GM12878 (cell line): ENCODE measurements at places on chromosomes 3 and 15.

GRCh38 chr3:129476586-129476985, 36.6 kb downstream of the IFT122 start:
- DNase-seq, result no peak

DNA sequence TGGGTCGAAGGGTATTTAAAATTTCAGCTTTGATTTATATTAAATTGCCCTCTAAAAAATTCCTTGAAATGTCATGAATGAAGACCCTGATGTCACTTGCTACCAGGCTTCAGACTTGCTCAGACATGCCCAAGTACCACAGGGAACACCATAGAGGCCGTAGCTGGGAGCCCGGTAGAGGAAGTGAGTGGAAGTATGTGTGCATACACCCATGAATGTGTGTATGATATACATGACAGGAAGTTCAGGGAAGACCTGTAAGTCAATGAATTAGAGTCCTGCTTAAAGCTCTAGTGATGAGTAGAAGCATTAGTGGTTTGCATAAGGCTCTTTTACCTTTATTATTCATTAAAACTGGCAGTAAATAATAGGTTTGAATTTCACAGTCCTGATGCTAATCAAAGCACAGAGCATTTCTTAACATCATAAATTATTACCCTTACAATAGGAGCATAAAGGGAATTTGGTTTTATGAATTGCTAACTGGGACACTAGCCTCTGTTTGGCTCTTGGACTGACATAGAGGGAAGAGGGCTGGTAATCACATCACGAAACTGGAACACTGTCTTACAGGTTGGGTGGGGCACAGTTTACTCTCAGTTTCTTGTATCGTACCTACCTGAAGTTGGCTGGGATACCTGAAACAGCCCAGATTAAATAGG, 144.4 kb downstream of the CHST2 start:
- no peak for DNase-seq

DNA sequence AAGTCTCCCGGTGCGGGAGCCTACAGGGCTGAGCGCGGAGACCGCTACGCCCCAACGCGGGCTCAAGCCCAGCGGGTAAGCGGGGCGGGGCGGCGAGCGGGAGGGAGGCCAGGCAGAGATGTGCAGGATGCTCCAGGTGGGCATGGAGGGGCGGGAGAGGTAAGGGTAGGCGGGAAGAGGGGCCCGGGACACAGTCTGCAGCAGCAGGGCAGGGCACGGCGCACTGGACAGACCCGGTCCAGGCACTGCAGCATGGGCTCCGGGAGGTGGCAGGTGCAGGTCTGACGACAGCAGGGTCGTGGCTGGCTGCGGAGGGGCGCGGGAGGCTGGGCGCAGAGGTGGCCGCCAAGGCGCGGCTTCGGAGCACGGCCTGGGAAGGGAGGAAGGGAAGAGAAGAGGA, 102.8 kb downstream of the GABRB3 start:
- no peak for DNase-seq

GRCh38 chr3:10395671-10396070, 74.8 kb upstream of the SEC13 start:
- DNase-seq, result no peak

DNA sequence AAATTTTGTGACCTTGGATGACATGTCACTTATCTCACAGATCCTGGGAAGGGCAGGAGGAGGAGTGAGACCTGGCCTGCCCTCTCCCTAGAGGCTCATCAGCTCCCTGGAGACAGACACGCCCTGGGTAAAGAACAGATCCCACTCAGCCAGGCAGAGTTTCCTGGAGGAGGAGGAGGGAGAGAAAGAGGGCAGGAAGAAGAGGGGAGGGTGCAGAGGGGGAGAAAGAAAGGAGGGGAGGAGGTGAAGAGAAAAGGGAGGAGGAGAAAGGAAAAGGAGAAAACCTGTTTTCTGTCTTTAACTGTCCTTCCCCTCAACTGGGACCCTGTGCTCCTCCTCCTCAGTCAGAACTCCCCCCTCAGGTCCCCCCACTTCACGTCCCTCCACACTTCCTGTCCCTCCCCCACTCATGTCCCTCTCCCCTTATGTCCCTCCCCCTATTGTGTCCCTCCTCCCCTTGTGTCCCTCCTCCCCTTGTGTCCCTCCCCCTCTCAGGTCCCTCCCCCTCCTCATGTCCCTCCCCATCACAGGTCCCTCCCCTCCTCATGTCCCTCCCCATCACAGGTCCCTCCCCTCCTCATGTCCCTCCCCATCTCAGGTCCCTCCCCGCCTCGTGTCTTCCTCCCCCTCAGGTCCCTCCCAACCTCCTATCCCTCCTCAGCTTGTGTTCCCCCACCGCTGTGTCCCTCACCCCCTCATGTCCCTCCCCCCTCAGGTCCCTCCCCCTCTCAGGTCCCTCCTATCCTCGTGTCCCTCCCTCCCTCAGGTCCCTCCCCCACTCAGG, 52.3 kb upstream of the CGNL1 start:
- DNase-seq, result no peak

GRCh38 chr3:132900481-132900880, 137.7 kb upstream of the TMEM108 start:
- DNase-seq, result no peak

GRCh38 chr3:146750196-146750595, 145.1 kb upstream of the PLSCR5 start:
- DNase-seq, result no peak

- DNase-seq, result no peak
Observed at GRCh38 chr15:31100738-31101137, 787 bp downstream of the TRPM1 start.

DNA sequence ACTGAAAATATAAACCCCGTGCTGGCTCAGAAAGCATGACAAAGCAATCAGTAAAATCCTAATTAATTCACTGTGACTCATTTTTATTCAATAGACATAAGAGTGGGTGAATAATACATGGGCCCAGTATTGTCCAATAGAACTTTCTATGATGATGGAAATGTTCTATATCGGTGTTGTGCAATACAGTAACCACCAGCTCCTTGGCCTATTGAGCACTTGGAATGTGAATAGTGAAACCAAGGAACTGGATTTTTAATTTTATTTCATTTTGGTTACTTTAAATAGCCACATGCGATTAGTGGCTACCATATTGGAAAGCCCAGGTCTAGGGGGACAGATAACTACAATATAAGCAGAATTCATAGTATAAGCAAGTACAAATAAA, 69.8 kb upstream of the PPP2R3A start:
- DNase-seq, result no peak

DNA sequence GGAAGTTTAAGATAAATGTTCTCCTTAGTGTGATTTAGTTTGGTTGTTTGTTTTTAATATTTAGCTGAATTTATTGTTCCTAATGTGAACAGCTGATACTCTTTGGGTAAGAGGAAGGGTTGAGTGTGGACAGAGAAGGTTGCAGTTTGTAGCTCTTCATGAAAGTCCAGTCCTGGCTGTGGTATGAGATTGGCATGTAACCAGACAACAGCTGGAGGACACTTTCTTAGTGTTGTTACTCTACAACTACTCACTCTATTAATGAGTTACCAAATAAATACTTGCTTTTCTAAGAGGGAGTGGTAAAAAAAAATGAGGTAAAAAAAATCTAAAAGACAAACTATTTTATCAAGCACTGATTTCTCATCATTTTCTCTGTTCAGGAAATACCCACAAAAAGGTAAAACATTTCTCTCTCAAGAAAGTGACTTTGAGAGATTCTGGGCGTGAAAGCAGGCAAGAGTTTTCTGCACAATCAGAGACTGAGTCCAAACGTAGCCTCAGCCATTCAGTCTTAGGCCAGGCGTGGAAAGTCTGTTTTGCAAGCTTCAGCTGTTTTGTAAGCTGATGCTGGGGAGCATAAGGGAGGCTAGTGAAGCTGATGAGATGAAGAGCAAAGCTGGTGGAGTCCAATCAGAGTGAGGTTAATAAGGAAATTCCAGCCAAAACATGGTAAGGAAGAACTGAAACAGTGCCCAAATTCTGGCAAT, 138.5 kb upstream of the ARPP21 start:
- DNase-seq, result no peak

DNA sequence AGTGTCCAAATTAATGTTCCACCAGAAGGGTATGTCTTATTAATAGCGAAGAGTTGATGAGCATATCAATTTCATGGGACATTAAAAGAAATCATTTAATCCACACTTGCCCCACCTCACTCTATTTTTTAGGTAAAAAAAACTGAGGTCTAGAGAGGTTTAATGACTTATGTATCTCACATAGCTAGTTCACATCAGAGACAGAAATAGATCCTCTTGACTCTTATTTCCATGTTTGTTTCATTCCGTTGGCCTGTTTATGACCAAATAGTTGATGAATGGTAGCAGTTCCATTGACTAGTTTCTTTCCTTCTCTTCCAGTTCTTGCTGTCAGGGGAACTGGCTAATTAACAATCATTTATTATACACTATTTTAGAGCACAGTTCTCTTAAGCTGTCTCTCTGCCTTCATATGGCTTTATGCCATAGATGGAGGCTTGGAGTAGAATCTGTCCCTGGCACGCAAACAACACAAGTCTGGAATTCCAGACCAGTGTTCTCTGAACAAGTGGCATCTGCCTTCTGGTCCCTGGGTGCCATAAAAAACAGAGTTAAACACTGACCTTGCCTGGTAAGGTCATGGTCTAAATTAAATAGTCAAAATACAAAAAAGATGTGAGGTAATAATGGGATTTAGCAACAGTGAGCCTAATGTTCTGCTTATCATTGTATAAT, 220.0 kb upstream of the CGNL1 start:
- no peak for DNase-seq

GRCh38 chr15:67833710-67834511, 5.9 kb downstream of the RNU6-1 start:
- no peak for DNase-seq

DNA sequence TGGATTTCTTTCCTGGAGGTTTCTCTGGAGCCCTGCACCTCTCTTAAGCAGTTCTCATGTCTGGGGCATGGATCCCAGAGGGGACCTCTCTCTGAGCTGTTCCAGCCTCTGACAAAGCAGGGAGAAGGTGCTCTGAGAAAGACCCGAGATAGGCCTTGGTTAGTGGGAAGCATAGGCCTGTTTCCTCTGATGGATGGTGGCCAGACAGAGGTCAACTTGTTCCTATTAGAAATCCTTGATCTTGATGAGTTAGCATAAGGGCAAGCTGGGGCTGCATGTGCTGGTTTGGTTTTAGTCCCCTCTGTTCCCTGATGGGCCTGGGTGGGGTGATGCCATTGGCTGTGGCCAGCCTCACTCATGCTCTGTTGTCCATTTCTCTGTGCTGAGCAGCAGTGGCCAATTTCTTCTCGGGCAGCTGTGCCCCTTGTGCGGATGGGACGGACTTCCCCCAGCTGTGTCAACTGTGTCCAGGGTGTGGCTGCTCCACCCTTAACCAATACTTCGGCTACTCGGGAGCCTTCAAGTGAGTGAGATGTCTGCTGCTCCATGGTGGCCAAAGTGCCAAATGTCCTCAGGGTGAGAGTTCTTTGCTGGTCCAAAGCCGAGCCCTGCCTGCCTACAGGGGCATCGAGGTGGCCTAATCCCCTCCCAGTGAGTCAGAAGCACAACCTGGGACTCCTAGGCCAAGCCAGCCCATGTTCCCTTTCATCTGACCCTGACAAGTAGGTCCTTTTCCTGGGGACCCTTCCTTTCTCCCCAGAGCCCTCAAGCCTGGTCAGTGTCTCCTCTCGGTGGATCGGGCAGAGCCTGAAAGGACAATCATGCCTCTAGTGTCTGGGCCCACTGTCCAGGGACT, 9.0 kb downstream of the TF start:
- no peak for DNase-seq

- DNase-seq, result no peak
Observed at GRCh38 chr3:158802409-158803268, 785 bp downstream of the MFSD1 start.

DNA sequence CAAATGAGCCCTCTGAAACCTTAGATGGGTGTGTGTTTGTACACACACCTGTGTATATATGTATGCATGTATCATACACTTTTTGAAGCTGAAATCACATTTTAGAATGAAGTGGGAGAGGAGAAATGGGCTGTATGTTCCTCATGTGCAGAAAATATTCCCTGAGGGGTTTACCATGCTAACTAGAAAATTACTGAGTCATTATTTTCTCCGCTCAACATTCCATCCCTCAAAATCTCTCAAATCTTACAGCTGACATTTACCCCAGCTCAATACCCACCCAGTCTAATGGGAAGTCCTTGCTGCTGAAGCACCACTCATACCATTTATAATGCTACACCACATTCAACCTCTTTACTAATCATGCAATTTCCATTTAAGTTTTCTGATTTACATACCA, 138.6 kb downstream of the P2RY1 start:
- DNase-seq, result no peak

GRCh38 chr3:89964347-89964746, 856.9 kb downstream of the EPHA3 start:
- no peak for DNase-seq

- DNase-seq, result no peak
Observed at GRCh38 chr15:49441356-49441755, 18.3 kb downstream of the FGF7 start.

- DNase-seq, result no peak
Observed at GRCh38 chr3:107235193-107235927, 141.9 kb upstream of the CCDC54 start.

DNA sequence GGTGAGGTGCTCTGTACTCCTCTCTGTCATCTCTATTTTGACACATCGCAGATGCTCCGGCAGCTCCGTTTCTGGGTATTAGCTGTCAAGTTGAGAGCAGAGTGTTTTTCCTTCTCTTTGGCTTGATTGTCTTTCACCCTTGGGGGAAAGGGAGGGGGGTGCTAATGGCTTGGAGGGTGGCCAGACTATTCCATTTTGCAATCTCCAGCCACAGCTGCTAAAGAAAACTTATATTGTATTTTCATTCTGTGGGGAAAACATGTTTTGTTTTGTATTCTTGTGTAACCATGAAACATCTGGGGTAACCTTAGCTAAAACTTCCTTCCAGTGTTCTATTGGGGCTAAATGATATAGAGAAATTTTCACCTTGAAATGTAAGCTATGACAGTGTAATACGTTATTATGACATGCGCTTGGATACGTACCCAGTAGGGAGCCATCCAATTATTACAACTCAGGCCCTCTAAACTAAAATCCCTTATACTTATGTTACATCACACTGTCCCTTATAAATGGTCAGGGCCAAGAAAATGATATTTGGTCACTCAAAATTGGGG, 14.0 kb upstream of the LARP6 start:
- no peak for DNase-seq

GRCh38 chr3:56424336-56424735, 43.9 kb downstream of the ERC2 start:
- DNase-seq, result no peak

GRCh38 chr3:4029135-4029534, 229.9 kb downstream of the LRRN1 start:
- DNase-seq, result no peak

DNA sequence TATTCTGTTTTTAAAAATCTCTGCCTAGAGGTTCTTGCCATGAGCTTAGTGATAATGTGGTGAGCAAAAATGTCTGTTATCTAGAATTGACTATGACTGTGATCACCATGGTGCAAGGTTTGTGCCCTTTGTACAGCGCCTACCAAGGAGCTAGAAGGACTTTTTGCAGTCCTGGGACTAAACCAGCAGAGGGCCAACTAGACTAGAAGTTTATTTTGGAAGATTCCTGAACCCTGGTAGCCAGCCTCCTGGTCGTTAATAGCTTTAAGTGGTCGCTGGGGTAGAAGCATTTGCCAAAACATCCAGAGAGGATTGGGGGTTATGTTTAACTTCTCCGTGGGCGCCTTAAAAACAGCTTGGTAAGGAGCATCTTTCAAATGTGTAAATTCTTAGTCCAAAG, 7.8 kb downstream of the SCG5 start:
- no peak for DNase-seq

- no peak for DNase-seq
Observed at GRCh38 chr15:89024418-89024817, 63.8 kb upstream of the ABHD2 start.

GRCh38 chr3:110393941-110394340, 677.7 kb upstream of the NECTIN3 start:
- DNase-seq, result no peak
